Cerebellum (tissue), 4 donors: ENCODE measurements at places on chromosomes 4 and X. TPM values are rescaled to one million over a fixed set of nuclear protein-coding genes. Genes with fewer than 3 reads are reported as not detected.

GRCh38 chr4:183392377-183392776 is 52.1 kb upstream of the CDKN2AIP start:
- no peak for DNase-seq

The FHDC1 gene
- 4.0 TPM for total RNA-seq

DNA sequence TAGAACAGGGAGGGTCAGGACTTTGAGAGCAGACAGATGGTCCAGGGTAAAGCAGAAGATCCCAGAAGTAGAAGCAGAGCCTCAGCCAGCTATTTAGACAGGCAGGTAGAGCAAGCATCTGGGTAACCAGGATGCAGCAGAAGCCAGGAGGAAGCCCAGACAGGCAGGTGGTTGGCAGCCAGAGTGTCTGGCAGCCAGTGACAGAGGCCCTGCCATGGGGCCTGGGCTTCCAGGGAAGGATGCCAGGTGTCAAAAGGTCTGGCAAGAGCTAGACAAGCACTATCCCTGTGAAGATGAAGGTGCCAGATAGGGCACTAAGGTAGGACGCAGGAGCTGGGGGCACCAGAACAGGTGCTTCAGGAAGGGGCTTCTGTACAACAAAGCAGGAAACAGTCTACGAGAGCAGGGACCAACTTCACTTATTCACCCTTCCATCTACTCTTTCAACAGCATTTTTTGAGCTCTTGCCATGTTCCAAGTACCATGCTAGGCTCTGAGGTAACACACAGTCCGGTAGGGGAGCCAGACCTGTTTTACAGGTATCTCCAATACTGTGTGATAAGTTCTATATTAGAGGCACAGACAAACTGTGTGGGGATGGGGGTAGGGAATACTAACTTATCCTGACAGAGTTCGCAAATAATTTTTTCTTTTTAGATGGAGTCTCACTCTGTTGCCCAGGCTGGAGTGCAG is 38.1 kb upstream of the GJB1 start:
- DNase-seq, result peak; percentile 25

The SPANXC gene
- total RNA-seq, result not detected

- no peak for DNase-seq
These were observed 108.1 kb downstream of the ATG4A start for GRCh38 chrX:108199691-108200090.

DNA sequence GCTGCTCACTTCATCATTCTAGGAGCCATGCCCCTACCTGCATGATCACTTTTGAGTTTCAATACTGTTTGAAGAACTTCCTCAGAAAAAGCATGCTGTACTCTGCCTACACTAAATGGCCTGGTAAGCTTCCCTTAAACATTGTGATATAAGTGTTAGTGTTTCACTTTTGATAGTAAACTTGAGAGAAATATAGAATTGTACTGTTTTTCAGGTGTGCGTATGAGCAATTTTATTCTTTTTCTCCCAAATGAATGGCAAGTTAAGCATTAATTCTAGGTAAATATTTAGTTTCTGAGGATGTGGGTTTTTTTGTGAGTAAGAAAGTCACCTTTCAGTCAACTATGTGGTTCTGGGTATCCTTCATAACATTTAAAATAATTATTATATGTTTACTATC is 484.5 kb downstream of the IL15 start:
- DNase-seq, result no peak

GRCh38 chr4:43837171-43837570 is 611.4 kb downstream of the KCTD8 start:
- DNase-seq, result no peak

DNA sequence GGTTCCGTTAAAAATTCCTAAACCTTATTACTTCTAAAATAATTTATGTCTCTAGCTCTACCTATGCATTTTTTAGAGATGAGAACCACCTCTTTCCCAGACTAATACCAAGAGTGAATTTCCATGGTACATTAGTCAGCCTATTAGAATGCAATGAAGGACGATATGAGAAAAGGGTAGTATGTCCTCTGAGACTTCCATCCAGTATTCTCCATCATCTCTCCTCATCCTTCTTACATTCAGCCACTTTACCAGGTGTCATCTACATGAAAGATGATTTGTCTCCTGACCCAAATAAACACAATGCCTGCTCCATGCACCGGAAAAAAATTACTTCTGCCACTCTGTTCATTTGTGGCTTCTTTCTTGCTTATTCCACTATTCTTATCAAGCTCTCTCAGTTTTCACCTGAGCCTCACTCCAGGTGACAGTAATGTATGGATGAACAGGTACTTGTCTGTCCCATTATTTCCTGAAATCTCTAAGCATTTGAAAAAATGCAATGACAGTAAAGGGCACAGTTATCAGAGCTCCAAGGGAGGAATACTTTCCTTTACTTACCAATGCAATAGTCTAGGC is 97.9 kb downstream of the MAB21L2 start:
- DNase-seq, result no peak

- DNase-seq, result no peak
These were observed 27.8 kb downstream of the COPS4 start for GRCh38 chr4:83062739-83063138.

- no peak for DNase-seq
These were observed 3.3 kb downstream of the UTP3 start for GRCh38 chr4:70691661-70692060.

The DUSP21 gene
- not detected for total RNA-seq

DNA sequence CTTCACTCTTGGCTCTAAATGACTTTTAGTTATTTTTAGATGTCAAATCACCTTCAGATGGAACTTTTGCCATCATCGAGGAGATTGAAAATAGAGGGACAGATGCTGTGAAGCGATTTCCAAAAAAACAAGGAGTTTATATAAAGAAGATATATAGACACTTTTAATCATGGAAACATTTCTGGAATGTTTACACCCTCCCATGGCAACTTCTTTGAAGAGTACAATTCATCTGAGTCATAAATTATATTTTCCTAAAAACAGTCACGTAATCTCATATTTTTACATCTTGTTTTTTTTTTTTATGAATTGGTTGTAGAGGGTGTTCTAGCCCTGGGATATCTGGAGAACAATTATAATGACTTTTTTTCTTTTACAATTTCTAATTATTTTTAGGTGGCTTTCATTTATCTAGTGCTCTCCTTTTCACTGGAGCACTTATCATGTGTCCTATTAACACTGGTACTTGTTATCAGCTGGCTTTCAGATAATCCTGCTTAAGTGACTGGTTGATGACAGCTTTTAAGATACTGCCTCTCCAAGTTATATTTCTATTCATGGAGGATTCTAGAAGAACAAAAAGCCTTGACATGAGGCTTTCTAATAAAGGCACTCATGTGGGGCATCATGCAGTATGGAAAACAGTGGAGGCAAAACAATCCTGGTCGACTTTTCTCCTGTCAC is 24.9 kb downstream of the PCDH7 start:
- DNase-seq, result no peak

GRCh38 chr4:52657618-52658501 is 1.2 kb downstream of the USP46 start:
- DNase-seq, result peak; percentile 48

DNA sequence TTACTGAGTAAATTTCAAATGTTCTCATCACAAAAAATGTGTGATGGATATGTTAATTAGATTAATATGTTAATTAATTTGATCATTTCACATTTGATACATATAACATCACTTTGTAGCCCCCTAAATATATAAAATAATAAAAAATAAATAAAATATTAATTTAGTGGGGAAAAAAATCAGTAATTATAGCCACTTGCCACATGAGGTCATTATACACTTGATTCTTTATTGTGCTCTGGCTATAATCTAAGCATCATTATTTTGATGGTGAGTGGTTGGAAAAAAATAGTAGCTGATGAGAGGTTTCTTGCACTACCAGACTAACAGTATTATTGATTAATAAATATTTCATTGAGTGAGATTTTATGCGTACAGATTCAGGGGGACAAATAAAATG is 57.4 kb downstream of the DCK start:
- peak; percentile 42 for DNase-seq

The TMPRSS11D gene
- not detected for total RNA-seq

DNA sequence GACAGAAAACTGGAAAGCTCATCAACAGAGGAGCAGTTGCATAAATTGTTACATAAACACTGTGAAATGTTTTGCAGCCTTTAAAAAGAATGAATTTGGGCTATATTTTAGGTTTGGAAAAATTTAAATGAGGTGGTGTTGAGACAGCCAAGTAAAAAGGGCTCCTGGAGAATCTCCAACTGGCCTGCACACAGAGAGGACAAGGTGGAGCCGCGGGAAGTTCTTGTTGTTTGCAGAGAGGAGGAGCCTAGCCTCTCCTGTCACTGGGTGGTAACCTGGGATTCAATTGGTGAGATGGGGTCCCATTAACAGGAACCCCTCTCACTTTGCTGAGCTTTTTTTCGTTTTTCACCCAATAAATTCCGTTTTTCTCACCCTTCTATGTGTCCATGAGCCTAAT is 13.4 kb downstream of the GIMD1 start:
- DNase-seq, result no peak

The FGB gene
- 0.36 TPM for total RNA-seq

The TRIM60 gene
- not detected for total RNA-seq

DNA sequence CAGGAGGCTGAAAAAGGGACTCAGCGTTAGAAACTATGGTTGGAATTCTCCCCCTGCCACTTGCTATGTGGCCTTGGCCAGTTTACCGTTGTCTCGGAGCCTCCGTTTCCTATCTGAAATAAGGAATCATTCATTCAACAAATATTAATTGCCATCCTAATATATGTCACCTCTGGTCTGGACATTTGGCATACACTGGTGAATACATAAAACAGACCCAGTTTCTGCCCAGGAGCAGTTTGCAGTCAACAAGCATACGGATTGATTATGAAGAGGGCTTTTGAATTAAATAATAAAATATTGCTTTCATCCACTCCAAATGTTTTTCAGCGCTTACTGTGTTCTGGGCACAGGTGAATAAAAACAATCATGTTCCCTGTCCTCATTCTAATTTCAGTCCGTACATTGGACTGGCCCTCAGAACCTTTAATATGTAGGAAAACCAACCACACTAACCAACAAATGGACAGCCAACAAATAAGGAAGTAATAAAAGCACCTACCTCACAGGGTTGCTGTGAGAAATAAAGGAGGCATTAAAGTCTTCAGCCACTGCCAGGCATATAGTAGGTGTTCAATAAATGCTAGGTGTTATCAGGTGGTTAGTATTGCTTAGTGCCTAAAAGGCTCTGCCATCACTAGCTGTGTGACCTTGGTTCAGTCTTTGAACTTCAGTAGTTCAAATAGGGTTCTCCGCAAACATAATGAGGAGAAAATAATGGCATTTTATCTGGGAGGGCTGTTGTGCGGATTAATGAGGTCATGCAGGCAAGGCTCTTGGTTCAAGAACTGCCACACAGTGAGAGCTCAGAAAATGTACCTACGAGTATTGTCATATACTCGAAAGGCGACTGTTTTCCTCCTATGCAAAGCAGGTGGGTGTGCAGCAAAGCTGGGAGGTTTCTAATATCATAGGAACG is 7.3 kb upstream of the GSX2 start:
- no peak for DNase-seq

- DNase-seq, result peak; percentile 54
These were observed 65.5 kb downstream of the FHDC1 start for GRCh38 chr4:153001626-153002025.

DNA sequence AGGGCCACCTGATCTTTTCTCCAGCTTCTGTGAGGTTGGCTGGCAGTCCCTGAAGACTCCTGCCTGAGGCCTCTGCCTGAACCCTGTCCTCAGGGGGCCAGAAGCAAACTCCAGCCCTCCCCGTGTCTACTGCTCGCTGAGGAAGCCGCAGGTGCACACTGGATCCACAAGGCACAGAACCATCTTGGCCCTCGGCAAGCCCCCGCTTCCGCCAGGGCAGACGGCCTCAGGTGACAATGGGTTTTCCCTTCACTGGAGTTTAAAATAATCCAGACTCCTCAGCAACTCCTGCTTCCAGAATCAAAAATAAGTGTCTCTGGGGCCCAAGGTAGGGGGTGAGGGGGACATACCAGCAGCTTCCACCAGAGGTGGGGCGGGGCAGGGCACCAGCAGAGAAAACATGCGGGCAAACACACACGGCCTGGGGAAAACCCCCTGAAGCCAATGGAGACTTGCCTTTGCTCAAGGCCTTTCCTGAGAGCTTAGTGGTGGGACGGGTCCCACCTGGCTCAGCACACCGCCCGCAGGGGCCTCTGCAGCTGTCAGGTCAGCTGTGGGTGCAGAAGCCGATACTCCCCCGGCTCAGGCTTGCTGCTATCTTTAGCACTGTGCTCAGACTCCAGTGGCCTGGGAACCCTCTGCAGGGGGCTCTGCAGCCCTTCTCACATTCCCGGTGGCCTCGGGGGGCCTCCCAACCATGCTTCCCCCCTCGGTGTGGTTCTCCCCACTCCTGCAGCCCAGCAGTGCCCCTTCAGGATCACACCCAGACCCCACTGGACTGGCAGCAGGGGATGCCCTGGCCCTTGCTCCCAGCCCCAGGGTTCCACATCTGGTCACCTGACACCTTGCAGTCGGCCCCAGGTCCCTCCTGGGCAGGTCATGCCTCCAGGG is 1.9 kb downstream of the MYL5 start:
- DNase-seq, result no peak

The DMRTC1B gene
- 0.36 TPM for total RNA-seq

GRCh38 chr4:41814565-41814964 is 66.0 kb upstream of the PHOX2B start:
- DNase-seq, result no peak

GRCh38 chr4:8556341-8557150 is 23.6 kb upstream of the GPR78 start:
- DNase-seq, result peak; percentile 48

DNA sequence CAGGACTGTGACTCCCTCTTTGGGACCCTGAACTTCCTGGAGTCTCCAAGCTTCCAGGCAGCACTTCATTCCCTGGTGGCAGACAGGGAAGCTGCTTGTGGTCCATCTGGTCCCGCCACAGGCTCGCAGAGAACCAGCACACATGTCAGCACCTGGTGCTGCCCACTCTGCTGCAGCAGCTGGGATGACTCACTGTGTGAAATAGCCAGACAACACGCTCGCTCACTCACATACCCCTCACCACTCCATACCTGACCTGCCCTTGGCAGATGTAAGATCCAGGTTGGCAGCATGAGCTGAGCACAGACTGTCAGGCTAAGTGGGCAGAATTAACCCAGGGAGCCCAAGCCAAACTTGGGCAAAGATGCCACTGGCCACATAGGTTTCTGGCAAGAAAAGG is 613.5 kb downstream of the PCDH18 start:
- DNase-seq, result no peak

DNA sequence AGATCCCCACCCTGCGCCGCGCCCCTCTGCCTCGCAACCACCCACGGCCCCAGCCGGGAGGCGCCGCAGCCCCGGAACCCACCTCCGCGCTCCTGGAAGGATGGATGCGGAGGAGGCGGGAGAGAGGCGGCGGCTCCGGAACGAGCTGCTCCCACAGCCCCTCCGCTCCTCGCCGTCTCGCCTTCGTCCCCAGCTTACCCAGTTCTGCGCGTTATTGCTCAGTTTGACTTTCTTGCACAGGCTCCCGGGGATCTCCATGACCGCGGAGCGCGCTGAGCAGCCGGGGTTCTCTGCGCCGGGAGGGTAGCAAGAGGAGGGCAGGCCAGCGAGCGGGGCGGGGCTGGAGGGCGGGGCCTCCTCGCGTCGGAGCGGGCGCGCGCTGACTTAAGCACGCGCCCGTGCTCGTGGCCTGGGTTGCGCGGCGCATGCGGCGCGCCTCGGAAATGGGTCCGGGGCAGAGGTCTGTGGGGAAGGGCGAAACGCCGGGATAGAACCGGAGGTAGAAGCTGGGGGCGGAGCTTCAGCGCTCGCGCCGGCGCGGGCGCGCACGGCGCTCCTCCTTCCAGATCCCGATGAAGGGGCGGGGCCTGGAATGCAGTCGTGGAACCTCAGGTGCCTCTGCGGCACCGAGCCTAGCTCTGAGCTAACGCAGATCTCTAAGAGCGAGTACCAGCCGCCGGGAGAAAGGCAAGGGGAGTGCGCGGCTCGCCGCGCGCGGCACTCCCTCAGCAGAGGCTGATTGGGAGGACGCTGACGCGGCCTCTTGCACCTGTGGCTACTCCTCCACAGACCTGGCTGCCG is at the start of gene PAPSS1:
PAPSS1 (minus strand) TSS at position 313 of the 801 bp plus-strand sequence; CDS start at position 258, 55 bp downstream.
- peak; percentile 97 for DNase-seq

The HTRA3 gene
- 2.4 TPM for total RNA-seq
